Glomerular endothelial cell (primary cell): ENCODE measurements at places on chromosomes 7 and 10. TPM values are rescaled to one million over a fixed set of nuclear protein-coding genes. Genes with fewer than 3 reads are reported as not detected.

The PCGF5 gene
- 22.8 and 27.5 TPM in 2 replicates for total RNA-seq

The ZNF727 gene
- not detected in 2 replicates for total RNA-seq

The SLC26A3 gene
- total RNA-seq, result not detected in 2 replicates

The ABCB4 gene
- total RNA-seq, result 0.29 and 0.78 TPM in 2 replicates

The FIGNL1 gene
- total RNA-seq, result 8.0 and 11.1 TPM in 2 replicates

The SPAM1 gene
- total RNA-seq, result not detected in 2 replicates

The OIT3 gene
- 0.19 TPM in 1 of 2 replicates, not detected in the other for total RNA-seq

The AGR3 gene
- total RNA-seq, result not detected in 2 replicates
